ENCODE measurements at places on chromosomes 3 and 15. TPM values are rescaled to one million over a fixed set of nuclear protein-coding genes. Genes with fewer than 3 reads are reported as not detected.

The CCR4 gene
- total RNA-seq: 0.40 TPM

The ROPN1 gene
- not detected for total RNA-seq

DNA sequence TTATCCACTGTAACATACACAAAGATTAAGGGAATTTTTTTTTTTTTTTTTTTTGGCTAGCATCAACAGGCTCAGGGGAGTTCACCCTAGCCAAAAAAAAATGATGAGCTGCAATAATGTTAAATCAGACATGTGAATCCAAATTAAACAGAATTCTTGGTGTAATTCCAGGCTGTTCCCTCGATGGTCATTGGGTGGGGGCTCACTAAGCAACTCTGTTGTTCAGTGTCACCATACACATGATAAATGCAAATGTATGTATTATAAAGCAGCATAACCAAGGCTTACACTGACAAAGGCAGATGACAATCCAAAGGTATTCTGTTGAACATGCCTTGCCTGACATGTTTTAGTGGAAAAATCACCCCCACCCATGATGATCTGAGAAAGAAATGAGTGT, 29.0 kb downstream of the IL1RAP start:
- no peak for ATAC-seq

The CHRM5 gene
- not detected for total RNA-seq

DNA sequence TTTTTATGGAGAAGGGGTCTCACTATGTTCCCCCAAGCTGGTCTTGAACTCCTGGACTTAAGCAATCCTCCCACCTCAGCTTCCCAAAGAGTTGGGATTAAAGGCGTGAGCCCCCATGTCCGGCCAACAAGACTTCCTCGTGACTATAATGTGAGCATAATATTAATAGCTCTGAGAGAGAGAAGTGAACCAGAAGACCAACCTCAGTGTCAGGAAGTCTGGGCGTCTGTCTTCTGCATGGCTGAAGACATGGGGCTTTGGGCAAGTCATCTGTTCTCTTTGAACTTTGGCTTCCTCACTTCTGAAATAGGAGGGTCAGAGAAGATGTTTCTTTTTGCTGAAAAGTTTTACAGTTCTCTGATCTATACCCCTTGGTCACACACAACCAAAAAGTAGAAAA, 92.1 kb downstream of the SLC49A4 start:
- ATAC-seq: no peak

DNA sequence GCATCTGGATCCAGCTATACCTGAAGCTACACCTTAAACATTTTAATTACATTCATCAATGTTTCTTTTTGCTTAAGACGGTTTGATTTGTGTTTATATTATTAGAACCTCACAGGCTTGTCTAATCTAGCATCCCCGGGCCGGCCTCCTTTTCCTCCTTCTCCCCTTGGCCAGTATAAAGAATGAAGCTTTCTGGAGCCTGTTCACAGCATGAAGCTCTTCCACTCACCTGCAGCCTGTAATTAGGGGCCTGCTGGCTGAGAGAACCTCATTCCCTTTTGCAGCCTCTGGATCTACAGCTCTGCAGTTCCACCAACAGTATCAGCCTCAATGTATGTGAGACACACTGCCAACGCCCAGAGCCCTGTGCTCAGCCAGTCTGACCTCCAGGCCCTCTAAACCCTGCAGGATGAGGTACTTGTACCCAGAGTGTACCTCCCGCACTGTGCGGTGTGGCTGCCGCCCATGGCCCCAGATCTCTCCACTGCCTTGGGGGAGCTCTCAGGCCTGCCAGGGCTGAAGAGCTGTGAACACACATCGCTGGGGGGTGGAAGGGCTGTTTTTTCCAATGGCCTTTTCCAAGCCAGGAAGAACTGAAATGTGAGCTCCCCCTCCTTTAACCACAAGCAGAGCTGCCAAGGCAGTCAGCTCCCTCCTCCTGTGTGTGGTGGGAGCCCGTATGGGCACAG, 114.7 kb upstream of the ALDH1A3 start:
- no peak for ATAC-seq

- no peak for ATAC-seq
These were observed 884 bp upstream of the KNL1 start for GRCh38 chr15:40593165-40593564.

The ATP13A5 gene
- total RNA-seq: 0.12 TPM

The SAMMSON gene
- total RNA-seq: not detected

All from esophagus mucosa (tissue), 1 donor.